Activated T-cell treated with anti-CD3 and anti-CD28 coated beads, Interleukin-2, amount 50 U/mL, for 48 hours (primary cell): ENCODE measurements at places on chromosomes 2 and 18.

DNA sequence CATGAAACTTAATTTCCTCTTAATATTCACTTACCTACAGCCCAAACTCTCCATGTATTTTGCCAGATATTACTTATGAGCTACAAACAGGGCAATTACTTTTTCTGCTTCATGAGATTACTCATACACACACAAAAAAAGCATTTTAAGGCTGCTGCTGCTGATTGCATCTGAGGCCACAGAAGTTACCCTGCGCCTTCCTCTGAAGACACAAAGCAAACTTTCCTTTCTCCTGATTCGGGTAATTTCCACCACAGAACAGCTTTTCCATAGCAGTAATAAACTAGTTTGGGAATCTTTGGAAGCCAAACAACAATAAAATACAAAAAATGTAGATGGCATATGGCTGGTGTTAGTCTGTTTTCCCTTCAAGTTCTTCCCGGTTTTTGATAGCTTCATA is 6.2 kb downstream of the TTC32 start:
- DNase-seq = no peak

DNA sequence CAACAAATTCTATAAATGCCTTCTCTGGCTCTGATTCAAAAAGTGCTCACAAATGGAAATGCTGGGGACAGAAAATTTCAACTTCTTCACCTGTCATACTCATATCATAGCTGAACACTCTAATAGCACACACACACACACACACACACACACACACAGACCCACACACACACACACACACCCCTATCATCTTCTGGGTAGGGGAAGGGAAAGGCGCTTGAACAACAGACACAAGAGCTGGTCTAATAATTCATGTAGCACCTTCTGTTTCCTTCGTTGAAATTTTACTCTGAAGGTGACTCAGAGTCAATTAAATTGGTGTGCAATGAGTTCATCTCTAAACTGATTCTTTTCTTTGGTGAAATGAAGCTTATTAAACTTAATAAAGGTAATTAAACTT is 32.9 kb downstream of the CD28 start:
- no peak for DNase-seq

GRCh38 chr2:10865841-10866240 is 45.9 kb upstream of the KCNF1 start:
- DNase-seq = no peak

DNA sequence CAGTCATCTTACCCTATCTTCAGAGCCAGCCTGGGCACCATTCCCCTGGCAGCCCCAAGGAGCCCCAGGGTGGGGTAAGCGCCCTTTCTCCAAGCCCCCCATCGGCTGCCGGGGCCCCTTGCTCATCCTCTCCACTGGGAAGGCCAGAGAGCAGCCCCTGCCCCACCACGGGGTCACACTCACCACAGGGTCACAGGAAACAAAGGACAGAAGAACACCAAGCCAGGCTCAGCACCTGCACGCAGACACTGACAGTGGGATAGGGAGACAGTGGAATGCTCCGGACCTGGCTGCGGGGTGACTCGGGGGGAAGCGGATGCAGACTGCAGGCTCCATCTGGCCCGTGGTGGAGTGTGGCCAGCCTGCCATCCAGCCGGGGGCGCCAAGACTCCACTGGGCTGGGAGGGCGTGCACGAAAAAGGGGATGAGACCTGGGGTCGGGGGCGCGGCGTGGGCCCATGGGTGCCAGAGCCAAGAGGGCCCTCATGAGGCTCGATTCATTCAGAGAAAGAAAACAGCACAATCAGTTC is 21.1 kb downstream of the HDAC4 start:
- DNase-seq = no peak

DNA sequence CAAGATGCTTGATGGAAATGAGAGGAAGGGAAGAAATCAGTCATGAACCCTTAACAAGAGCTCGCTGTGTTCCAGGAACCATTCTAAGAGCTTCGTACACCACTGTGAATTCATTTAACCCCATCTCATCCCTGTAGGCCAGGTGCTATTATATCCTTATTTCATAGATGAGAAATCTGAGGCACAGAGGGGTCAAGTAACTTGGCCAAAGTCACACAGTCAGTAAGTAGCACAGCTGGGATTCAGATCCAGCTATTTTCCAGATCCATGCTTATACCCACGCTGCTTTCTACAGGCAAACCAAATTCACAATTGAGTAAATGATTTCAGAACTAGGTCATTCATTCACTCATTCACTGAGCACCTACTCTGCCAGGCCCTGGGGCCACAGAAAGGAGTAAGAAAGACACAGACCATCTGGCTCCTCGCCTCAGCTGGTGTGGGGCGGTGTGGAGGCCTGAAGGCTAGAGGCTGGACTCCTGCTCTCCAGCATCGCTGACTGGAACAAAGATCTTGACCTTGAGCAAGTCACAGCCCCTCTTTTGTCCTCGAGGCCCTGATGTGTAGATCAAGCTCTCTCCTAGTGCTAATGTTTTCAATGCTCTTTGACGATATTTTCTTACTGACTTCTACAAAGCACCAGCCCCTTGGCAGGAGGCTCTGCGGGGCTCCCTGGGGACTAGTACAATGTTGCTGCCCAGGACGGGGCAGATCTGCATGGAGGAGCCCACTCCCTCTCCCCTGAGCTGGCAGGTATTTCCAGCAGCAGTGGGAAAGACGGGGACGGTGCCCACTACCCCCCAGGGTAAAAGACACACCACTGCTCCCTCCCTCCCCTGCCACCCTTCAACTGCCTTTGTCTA is 26.5 kb downstream of the STEAP3 start:
- no peak for DNase-seq

DNA sequence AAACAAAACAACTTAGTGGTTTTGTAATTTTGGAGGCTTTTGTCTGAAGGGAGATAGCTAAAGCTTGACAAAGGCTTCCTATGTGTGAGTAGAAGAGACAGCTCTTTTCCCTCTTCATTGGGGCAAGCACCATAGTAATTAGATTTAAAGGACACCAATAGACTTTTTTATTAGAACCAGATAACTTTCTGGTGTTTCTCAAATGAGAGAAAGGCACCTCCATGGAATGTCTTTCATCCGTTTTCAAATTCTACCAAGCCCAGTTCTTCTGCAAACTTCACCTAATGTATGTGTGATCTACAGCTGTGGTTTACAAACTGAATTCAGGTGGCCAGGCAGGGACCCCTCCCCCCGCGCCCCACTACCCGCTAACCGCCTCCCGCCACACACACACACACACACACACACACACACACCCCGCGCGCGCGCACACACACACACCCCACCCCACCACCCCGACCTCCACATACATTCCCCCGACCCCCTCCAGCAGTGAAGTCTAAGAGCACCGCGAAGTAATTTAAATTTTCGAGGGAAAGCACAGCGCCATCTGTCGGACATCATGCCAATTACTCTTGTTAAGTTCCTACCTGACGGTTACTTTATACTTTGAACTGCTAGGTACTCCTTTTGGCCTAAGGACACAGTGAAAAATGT is 31.6 kb upstream of the PPP1R1C start:
- DNase-seq = peak; percentile 76
